Activated CD4-positive, alpha-beta T cell treated with anti-CD3 and anti-CD28 coated beads for 48 hours (primary cell): ENCODE measurements at places on chromosomes 3 and 15.

DNA sequence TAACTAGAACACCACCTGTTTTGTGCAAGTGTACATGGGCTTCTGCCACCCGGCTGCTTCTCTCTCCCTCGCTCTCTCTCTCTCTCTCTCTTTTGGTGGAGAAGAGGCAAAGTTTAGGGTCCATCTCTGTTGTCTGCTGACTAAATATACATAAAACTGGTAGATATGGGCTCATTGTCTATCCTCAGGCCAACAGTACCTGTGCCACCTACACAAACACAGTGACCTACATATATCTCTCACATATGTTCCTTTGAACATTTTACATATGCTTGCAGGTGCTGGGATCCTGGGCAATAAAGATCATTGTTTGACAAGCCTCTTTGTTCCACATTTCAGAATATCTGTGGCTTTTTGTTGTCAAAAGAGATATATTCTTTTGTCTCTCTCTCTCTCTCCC, 256.3 kb upstream of the KCNH8 start:
- no peak for DNase-seq

DNA sequence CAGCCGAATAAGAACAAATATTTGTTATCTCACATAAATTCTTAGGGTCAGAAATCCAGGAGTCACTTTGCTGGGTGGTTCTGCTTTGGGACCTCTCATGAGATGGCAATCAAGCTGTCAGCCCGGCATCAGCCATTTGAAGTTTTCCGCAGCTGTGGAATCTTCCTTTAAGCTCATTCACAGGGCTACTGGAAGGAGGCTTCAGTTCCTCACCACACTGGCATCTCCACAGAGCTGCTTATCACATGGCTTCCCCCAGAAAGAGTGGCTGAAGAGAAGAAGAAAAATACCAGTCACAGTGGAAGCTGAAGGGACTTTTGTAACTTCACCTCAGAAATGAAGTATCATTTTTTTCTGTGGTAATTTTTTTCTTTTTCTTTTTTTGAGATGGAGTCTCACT, 267.7 kb downstream of the CHL1 start:
- no peak for DNase-seq

DNA sequence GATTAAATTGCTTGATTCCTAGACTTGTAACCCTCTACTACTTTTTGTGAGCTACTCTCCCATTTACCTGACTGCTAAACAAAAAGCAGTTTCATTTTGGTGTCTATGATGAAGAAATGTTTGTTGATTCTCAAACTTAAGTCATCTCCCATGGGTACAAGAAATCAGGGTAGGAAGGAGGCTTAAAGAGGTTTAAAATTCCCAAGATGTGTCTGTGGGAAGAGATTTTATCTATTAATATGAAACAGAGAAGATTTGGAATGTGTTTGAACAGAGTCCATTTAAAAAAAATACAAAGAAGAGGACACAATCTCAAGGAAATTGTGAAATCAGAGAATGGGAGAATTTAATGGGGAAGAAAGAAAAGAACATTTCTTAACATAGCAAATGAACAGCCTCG, 14.8 kb downstream of the P3H2 start:
- DNase-seq, result no peak

- no peak for DNase-seq
Measured at GRCh38 chr15:69499521-69500211, 47.0 kb downstream of the RPLP1 start.

DNA sequence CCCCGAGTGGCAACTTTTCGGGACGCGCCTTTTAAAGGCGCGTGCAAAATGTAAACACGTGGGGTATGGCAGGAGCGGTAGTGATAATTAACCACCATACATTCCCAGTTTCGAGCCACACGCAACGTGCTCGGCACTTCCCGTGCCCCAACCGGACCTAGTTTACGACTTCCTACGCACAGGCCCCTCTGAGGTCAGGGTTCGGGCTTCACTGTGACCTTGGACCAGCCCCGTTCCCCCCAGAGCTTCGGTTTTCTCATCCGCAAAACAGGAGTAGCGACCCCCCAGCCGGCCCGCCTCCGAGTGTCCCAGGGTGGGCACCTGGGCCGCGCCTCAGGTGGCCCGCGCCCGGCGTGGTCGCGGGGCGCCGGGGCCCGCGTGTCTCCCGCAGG, 451 bp downstream of the CHCHD4 start:
- peak; percentile 72 for DNase-seq

DNA sequence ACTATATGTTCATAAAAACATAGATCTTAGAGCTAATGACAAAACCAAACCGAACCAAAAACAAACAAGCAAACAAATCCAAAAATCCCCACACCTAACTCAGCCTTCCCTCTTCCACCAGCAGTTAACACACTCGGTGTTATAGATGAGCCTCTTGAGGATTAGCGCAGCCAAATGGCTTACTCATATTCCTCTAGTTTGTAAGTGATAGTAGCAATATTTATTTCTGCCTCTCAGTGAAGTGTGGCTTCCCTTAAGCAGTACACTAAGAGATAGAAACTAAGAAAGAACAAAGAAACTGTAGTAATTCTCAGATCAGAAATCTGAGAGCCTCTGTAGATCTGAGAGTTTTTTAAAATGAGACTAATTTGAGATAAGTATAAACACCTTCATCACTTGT, 2.4 kb upstream of the NCEH1 start:
- no peak for DNase-seq

DNA sequence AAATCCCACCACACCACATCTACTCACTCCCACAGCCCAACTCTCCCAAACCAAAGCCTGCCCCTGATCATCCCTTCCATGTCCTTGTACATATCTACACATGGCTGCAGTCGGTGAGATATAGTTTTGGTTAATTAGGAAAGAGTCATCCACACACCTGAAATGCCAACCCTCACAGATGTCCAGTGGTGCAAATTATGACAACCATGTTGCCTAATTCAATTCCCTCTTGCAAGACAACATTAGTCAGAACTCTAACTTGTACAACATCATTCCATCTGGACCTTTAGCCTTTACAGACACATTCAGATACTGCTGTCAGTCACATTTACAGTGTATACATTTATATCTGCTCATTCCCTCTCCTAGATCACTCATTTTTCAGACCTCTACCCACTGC, 41.2 kb downstream of the TUBGCP4 start:
- DNase-seq, result no peak

GRCh38 chr3:195134431-195134830, 136.5 kb downstream of the XXYLT1 start:
- DNase-seq, result no peak

- DNase-seq, result no peak
Measured at GRCh38 chr15:23851921-23852320, 164.8 kb upstream of the NDN start.

DNA sequence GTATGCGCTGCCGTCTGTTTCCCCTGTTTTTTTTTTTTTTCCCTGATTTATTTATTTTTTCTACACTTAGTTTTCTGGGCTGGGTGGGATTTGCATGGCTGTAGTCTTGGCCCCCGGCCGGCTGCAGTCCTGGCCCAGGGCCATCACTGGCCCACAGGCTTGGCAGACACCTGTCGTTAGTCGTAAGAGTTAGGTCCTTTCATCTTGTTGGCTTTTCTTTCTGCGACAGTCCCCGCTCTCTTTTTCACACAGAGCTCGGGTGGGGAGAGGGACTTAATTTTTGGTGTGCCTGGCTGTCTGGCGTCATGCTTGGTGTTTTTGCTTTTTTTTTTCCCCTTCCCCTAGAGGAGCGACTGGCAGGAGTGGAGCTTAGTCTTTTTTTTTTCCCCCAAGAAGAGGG, 183.4 kb downstream of the KLF13 start:
- DNase-seq, result no peak

GRCh38 chr3:156975721-156976120, 149.6 kb downstream of the LEKR1 start:
- no peak for DNase-seq
